ENCODE measurements at places on chromosomes 5 and 9.

DNA sequence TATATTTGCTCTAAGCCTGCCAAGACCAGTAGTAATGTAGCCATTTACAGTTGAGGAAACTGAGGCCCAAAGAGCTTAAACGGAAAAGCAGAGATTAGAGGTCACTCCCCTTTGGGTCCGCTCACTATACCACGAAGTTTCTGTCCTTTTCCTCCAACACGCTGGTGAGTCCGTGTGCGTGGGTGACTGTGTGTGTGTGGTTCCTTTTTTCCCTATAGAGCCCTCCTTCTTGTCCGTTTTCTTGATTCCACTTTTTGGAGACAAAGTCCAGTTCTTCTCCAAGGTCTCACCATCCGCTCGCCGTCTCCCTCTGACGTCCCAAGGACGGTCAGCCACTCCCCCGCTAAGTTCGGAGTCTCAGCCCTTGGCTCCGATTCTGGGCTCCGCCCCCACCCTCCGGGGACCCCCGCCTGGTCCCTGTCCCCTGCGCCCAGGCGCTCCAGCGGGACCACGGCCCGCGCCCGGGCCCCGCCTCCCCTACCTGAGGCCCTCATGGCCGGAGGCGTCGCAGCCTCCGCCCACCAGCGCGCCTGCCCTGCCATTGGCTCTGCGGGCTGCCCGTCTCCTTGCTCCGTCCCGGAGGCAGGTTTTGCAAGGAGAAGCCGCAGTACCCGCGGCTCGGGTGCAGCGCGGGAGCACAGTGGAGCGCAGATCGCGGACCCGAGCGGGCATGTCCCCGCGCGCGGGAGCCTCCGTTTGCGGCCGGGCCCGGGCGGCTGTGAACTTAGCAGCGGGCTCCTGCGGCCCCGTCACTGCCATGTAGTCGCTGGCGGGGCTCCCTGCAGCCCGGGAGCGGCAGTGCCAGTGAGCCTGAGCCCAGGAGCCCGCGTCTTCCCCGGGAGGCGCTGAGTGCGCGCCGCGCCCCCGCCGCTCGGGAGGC, at the start of gene MAST4:
MAST4 (plus strand) TSS at position 638 of the 880 bp plus-strand sequence. CDS start 263 bp downstream, outside the sequence.
- DNase-seq = peak; percentile 75

DNA sequence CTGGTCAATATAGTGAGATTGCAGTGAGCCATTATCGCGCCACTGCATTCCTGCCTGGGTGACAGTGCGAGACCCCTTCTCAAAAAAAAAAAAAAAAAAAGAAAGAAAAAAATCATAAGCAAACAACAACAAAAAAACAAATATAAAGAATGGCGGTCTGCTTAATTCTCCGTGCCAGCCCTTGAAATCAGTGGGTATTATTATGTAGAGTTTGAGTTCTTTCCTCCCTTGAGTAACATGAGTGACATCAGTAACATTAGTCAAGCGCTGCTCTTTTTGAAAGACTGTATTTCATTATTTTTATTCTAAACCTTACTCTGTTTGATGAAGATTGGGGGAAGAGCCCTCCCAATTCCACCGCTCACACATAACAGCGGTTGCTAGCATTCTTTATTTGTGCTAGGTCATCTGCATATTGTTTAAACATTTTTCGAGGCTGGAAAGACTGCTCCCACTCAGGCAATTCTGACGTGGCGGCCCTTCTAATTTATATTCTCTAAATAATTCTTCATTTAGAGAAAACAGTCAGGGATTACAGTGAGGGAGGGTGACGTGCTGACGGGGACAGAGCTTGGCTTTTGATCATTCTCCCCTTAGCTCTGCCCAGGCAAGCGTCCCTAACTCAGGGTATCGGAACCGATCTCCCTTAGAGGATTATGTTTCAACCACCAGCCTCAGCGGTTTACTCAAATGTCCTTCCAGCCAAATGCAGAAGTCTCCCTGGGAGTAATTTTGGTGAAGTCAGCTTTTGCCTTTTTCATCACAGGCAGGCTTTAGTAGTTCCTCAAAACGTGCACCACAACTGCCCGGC, 860 bp upstream of the MARCHF6 start:
- DNase-seq = peak; percentile 33

- DNase-seq = no peak
Observed at GRCh38 chr5:181182651-181183050, 22.3 kb downstream of the TRIM7 start.

DNA sequence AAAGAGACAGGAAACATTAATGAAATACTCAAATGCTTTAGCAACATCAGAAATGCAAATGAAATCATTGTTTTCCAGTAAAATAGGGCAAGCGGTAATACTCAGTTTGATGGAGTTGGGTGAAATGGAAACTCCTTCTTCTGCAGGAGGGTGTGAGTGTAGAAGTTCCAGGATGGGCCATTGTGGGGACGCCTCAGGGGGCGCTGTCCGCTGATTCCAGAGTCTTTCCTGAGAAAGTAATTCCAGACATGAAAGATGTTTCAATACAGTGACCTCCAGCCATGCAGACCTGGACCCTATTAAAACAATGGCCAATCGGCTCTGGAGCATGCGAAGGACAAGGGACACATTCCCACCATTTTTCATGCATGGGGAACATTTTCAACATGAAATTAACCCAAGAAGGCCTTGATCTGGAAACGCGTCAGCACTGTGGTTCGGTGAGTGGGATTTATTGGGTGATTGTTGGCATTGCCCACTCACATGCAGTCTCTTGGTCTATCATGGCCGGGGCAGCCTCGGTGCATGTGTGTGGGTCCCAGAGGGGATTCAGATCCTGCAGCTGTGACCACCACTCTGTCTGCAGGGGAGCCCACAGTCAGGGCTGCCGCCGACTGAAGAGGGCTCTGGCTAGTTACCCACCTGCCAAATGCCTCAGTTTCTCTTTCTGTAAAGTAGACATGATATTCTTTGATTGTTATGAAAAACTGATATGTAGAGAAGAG, 132.6 kb upstream of the IRX4 start:
- DNase-seq = no peak

DNA sequence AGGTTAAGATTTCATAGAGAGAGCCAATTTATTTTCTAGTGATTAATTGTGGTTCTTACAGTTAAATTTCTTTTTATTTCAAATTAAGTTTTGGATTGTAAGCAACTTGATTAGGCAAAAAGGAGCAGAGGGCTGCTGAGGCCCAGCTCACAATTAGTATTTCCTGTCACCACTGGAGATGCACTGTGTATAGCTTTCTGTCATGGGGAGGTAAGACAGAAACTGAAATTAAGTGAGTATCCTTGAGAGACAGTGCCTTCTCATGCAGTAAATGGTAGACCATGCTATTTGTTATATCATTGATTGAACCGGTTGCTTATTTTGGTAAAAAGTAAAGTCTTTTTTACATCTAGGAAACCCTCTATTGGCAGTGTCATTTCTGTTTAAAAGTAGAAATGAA, 190.7 kb downstream of the CCDC171 start:
- DNase-seq = no peak

GRCh38 chr5:96745844-96746531, 61.8 kb downstream of the ERAP1 start:
- DNase-seq = no peak
